ENCODE measurements at places on chromosomes 4 and X.

DNA sequence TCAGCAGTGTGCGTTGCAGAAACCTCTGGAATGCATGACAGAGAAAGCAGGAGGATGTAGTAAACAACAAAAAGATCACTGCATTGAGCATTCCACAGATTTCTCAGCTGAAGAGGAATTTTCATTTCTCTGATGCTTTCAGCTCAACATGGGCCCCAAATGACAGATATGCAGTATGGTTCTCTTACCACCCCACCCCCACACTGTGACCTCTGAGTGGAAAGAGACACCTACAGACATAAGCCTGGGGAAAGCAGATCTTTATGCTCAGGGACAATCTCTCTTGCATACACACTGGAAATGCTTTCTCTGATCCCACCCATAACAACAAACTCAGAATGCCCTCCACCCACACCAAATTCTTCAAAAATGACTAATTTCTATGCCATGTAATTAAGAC, 983.7 kb upstream of the LCORL start:
- DNase-seq, result no peak

- no peak for DNase-seq
Measured at GRCh38 chr4:9938933-9939332, 82.4 kb downstream of the SLC2A9 start.

DNA sequence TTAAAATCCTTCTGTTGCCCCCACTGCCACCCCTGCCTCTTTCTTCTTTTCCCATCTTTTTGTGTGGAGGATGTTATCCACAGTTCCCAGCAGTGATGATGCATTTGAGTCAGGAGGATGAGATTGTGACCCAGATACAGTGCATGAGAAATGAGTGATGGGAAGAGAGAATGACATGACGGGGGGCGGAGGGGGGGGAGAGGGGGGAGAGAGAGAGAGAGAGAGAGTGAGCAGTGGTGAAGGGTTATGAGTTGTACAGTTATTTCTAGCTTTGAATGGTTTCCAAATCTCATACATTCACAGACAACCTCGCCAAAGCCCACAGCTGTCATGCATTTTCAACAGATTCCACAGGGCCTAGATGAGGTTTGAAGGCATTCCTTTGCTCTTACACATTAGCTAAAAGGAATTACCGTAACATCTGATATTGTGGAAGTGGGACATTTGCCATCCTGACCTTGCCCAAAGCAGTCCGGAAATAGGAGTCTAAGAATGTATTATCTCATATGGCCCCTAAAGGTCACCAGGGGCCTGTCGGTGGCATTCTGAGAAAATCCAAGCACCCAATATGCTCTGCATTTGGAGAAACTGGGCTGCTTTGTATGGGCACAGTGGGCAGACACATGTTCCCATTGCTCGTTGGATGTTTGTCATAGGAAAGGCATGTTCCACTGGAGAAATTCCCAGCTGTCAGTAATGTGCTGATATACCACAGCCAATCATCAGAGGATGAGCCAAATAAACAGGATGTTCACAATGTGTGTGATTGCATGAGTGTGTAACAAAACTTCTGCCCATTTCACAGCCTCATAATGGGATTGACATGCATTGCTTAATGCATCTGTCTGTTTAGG, 435.8 kb downstream of the SPRY1 start:
- no peak for DNase-seq

GRCh38 chrX:115054876-115055275, 37.5 kb upstream of the IL13RA2 start:
- DNase-seq, result no peak

DNA sequence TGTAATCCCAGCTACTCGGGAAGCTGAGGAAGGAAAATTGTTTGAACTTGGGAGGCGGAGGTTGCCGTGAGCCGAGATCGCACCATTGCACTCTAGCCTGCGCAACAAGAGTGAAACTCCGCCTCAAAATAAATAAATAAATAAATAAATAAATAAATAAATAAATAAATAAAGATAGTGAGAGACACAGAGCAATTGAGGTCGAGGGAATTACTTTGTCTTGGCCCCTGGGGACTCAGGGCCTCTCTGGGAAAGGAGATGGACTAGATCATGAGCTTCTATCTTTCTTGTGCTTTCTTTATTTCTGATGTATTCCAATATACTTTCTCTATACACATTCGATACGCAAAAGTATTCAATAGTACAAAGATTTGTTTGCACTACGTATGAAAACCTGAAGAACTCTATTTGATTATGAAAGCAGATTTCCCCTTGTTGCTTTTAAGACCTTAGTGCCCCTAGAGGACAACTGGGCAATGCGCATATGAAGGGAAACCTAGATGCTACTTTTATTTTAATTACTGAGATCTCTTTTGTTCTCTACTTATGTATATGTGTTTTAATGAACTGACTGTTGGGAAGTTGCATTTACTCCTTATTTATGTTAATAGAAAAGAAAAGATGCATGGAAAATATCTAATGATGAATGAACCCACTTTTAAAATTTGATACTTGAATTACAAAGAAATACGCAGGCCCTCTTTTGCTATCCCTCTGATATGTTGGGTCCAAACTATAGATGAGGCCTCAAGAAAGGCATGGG, 12.8 kb upstream of the ELOVL6 start:
- no peak for DNase-seq

GRCh38 chr4:140308366-140309123, 64.9 kb upstream of the SCOC start:
- DNase-seq, result no peak

DNA sequence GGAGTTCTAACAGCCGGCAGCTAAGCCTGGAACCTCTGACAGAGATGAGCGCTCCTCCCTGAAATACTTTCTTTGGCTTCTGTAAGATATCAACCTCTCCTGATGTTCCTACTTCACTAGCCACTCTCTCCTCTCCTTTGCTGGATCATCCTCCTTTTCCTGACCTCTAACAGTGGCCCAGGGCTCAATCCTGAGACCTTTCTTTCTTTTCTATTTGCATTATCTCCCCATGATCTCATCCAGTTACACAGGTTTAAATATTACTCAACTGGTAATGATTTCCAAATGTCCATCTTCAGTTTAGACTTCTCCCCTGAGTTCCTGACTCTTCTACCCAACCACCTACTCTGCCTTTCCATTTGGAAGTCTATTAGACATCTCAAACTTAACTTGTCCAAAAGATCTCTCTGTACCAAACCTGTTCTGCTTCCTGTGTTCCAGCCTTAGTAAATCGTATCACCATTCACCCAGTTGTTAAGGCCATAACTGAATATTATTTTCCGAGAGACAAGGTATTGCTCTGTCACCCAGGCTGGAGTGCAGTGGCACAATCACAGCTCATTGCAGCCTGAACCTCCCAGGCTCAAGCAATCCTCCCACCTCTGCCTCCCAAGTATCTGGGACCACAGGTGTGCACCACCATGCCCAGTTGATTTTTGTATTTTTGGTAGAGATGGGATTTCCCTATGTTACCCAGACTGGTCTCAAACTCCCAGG, 41.1 kb downstream of the RFC1 start:
- no peak for DNase-seq

- DNase-seq, result no peak
Measured at GRCh38 chrX:45619290-45619689, 418.6 kb upstream of the DIPK2B start.

DNA sequence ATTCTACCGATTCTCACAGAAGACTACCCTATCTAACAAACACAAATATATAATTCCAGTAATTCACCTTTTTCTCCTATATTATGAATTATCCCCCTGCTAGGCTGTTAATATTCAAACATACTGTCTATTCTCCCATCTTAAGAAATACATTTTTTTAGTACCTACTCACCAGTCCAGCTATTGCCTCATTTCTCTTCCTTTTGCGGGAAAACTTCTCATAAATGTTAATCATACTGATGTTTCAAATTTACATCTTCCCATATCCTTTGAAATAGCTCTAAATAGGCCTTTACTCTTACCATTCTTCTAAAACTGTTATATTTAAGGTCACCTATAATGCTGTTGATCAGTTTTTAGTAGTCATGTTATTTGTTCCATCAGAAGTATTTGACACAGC, 759.1 kb upstream of the SLIT2 start:
- no peak for DNase-seq

GRCh38 chrX:18151157-18151556, 69.5 kb downstream of the BEND2 start:
- no peak for DNase-seq

DNA sequence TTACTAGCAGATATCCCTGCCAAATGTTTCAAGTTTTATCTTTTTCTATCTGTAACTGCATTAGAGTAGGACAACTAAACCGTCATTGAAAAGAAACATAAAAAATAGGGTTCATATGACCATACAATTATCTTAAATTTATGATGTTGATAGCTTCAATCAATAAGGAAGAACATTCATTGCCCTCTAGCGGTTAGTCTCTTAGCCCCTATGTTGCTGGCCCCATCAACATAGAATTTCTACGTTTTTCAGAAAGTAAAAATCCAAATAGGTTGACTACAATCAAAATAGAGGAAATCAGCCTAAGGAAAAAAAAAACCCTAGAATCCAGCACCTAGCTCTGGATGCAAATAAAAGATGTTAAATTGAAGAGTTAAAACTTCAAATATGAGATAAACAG, 225.1 kb upstream of the ITM2A start:
- DNase-seq, result no peak

- DNase-seq, result no peak
Measured at GRCh38 chr4:48127231-48127630, 6.8 kb downstream of the TXK start.

GRCh38 chrX:106670631-106671030, 55.9 kb upstream of the RNF128 start:
- DNase-seq, result no peak

- no peak for DNase-seq
Measured at GRCh38 chr4:146260521-146260920, 46.2 kb downstream of the REELD1 start.

- DNase-seq, result no peak
Measured at GRCh38 chrX:12844319-12844718, 22.6 kb upstream of the TLR7 start.

DNA sequence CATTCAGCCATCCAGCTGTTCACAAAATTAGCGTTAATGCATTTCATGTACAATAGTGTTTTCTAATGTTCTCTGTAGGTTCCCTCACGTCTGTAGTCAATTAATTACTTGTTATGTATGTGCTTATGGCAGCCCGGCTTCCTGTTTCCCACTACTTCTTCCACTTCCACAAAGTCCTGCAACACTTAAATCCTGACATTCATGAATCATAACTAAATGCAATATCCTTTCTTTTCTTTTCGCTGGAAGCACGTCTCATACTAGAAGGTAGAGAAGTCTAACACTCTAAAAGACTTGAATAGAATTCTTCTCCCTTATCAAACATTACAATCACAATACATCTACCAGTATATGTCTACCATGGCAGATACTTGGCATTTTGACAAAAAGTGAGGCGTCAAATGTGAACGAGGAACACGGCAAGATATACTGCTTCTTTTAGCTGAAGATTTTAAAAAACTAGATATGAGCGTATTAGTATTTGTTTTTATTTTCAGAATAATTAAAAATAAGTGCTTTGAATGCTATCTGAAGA, 239.0 kb upstream of the DIAPH2 start:
- DNase-seq, result no peak

DNA sequence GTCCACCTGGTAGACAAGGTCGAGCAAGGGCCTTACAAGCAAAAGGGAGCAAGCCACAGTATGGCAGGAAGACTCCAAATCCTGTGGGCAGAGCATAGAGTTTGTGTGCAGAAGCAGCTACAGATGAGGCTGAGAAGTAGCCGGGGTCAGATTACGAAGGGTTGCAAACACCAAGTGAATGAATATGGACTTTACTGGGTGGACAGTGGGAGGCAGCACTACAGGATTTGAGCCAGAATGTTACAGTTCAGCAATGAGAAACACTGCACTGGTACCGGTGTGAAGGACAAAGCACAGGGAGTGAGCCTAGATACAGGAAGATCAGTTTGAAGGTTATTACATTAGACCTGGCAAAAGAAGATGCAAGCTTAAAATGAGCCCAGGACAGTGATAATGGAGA, 46.1 kb upstream of the HOPX start:
- no peak for DNase-seq

- no peak for DNase-seq
Measured at GRCh38 chr4:40808926-40809457, 59.2 kb downstream of the NSUN7 start.

GRCh38 chr4:72567821-72568675, 973 bp downstream of the ADAMTS3 start:
- no peak for DNase-seq

- no peak for DNase-seq
Measured at GRCh38 chr4:124433500-124433899, 279.0 kb downstream of the ANKRD50 start.

- DNase-seq, result no peak
Measured at GRCh38 chr4:101172369-101172768, 175.0 kb downstream of the PPP3CA start.

- no peak for DNase-seq
Measured at GRCh38 chrX:3516051-3516541, 169.6 kb upstream of the MXRA5 start.

DNA sequence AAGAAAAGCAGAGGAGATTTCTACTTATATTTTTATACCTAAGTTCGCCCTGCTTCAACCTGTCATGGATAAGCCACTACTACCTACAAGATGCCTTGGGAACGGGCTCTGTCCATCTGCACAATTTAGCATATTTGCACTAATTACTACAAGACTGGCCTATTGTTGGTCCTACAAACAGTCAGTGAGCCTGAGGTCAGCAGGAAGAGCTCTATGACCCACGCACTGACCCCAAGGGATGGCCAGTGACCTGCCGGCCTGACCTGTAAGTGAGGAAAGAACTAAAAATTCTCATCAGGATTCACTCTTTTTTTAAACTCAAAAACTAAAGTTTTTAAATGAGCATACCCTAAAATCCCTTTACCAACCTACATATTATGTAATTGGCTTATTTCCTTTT, 142.0 kb downstream of the COL25A1 start:
- no peak for DNase-seq

DNA sequence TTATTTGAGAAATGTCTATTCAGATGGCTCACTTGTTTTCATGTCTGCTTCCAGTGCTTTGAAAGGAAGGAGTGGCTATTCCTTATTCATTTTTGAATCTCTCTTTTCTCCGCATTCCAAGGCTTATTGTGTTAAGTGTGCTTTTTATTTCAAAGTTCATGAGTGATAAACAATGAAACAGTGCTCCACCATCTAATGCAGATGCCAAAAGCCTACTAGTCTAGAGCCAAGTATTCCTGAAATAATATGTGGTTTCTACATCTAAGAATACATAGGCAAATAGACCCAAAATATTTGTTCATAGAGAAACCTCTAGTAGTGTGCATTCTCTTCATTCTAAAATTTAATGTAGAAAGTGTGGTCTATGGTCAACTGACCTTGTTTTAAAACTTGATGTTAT, 187.3 kb downstream of the GABRB1 start:
- no peak for DNase-seq

- no peak for DNase-seq
Measured at GRCh38 chr4:7169134-7169533, 23.2 kb upstream of the SORCS2 start.

DNA sequence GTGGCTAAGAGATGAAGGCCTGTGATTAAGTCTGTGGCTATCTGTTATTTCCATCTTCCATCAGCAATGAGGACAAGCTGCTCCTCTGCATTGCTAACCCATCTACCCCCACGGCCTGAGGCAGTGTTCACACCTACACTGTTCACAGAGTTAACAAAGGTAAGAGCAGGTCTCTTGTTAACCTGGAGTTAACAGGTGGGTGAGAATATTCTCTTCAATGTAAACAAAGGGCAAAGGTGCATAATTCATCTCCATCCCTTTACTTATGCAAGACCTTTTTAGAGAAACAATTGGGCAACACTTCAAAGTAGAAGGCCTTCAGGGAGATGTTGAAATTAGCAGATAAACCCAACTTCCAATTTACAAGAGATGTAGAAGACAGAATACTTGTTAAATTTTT, 2.8 kb downstream of the SLC35A2 start:
- DNase-seq, result no peak

Data from activated CD8-positive, alpha-beta memory T cell treated with anti-CD3 and anti-CD28 coated beads for 1 hour (primary cell).